ENCODE measurements at places on chromosomes 7 and 10. TPM values are rescaled to one million over a fixed set of nuclear protein-coding genes. Genes with fewer than 3 reads are reported as not detected.

Gene ZNF804B
- total RNA-seq, result not detected

Gene MDFIC
- 75.4 TPM for total RNA-seq

Gene WIPF3
- not detected for total RNA-seq

Gene IL15RA
- total RNA-seq, result 16.5 TPM

Gene TAS2R5
- total RNA-seq, result 1.3 TPM

Gene OR13A1
- total RNA-seq, result 0.10 TPM

Gene INTS1
- total RNA-seq, result 90.6 TPM

- H3K27me3 ChIP-seq, result no peaks in the 10 kb centered on the region
- no peaks in the 10 kb centered on the region for H3K36me3 ChIP-seq
- no peak overlapping the region for H3K4me3 ChIP-seq
- no peaks in the 10 kb centered on the region for H3K4me1 ChIP-seq
- no peak for DNase-seq
These were observed 67.2 kb upstream of the POT1 start for GRCh38 chr7:124996778-124997177.

GRCh38 chr7:1946773-1947450 is 276.8 kb downstream of the ELFN1 start:
- H3K27me3 ChIP-seq, result no peaks in the 10 kb centered on the region
- peaks cover 52% of the 10 kb centered on the region for H3K4me1 ChIP-seq
- peaks cover under 1% of the 10 kb centered on the region for H3K36me3 ChIP-seq
- no peak for DNase-seq
- H3K4me3 ChIP-seq, result no peak overlapping the region

GRCh38 chr7:16592395-16592794 is 53.2 kb downstream of the ANKMY2 start:
- H3K27ac ChIP-seq, result no peak overlapping the region
- no peaks in the 10 kb centered on the region for H3K4me1 ChIP-seq
- H3K4me3 ChIP-seq, result no peak overlapping the region
- no peak for DNase-seq

- peak overlapping the region; percentile 57 for H3K4me3 ChIP-seq
- H3K27me3 ChIP-seq, result no peaks in the 10 kb centered on the region
- H3K27ac ChIP-seq, result peak overlapping the region; percentile 33
- peaks cover 70% of the 10 kb centered on the region for H3K4me1 ChIP-seq
These were observed 2.0 kb downstream of the FBH1 start for GRCh38 chr10:5892007-5892406.

- DNase-seq, result no peak
- no peaks in the 10 kb centered on the region for H3K36me3 ChIP-seq
- H3K27me3 ChIP-seq, result peaks cover 2% of the 10 kb centered on the region
- H3K27ac ChIP-seq, result no peak overlapping the region
- no peak overlapping the region for H3K4me3 ChIP-seq
- H3K4me1 ChIP-seq, result no peaks in the 10 kb centered on the region
These were observed 437.8 kb upstream of the NPVF start for GRCh38 chr7:25665903-25666670.

DNA sequence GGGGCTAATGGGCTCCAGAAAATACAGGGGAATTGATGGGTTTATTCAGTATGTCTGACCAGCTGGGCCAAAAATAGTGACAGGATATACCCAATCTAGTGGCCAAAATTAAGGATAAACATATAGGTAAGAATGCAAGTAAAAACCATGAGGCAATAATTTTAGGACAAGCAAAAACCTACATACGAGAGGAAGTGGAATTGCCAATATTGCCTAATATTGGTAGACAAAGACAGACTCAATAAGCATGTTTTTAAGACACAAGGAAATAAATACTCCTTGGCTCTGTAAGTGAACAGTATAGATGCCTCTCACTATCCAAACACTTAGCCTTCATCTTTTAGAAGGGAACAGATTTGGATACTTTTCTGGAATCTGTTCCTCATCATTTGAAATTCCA is 51.0 kb downstream of the ATXN7L1 start:
- no peak overlapping the region for H3K27ac ChIP-seq
- peaks cover 15% of the 10 kb centered on the region for H3K4me1 ChIP-seq
- DNase-seq, result no peak
- peaks cover 10% of the 10 kb centered on the region for H3K27me3 ChIP-seq
- H3K36me3 ChIP-seq, result peaks cover 15% of the 10 kb centered on the region
- no peak overlapping the region for H3K4me3 ChIP-seq

DNA sequence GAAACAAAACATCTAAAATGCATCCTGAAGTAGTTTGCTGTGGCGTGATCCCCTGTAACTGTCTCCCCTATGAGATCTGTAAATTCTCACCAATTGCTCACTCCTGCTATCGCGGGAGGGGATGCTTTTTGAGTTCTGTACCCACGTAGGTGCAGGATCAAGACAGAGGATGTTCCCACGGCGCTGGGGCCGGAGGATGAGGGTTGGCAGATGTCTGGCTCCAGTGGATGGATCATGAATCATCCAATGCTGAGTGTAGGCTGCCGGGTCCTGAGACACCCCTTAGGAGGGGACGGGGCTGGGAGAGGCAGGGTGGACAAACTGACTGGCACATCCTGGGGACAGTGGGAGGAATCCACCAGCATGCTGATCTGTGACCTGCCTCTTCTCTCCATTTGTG is 224.4 kb downstream of the USP6NL start:
- H3K4me1 ChIP-seq, result no peaks in the 10 kb centered on the region
- no peak for DNase-seq
- no peak overlapping the region for H3K4me3 ChIP-seq
- H3K36me3 ChIP-seq, result peaks cover 3% of the 10 kb centered on the region

DNA sequence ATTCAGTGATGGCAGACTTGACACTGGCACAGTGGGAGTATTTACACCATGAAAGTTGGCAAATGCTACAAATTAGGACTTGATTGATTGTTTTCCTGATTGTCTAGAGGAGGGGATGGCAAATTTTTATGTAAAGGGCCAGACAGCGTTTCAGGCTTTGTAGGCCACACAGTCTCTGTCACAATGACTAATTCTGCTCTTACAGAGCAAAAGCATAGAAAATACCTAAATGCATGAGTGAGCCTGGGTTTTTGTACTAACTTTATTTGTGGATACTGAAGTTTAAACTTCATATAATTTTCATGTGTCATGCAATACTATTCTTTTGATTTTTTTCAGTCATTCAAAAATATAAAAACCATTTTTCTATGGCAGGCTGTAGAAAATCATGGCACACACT is 9.0 kb upstream of the ARMS2 start:
- peaks cover 11% of the 10 kb centered on the region for H3K27me3 ChIP-seq
- no peaks in the 10 kb centered on the region for H3K36me3 ChIP-seq
- no peak overlapping the region for H3K27ac ChIP-seq
- DNase-seq, result no peak
- no peak overlapping the region for H3K4me3 ChIP-seq
- H3K4me1 ChIP-seq, result no peaks in the 10 kb centered on the region

- H3K4me3 ChIP-seq, result peak overlapping the region; percentile 91
- H3K27ac ChIP-seq, result peak overlapping the region; percentile 54
- H3K36me3 ChIP-seq, result peaks cover 20% of the 10 kb centered on the region
- DNase-seq, result no peak
These were observed 2.4 kb downstream of the EIF4H start for GRCh38 chr7:74176555-74176954.

DNA sequence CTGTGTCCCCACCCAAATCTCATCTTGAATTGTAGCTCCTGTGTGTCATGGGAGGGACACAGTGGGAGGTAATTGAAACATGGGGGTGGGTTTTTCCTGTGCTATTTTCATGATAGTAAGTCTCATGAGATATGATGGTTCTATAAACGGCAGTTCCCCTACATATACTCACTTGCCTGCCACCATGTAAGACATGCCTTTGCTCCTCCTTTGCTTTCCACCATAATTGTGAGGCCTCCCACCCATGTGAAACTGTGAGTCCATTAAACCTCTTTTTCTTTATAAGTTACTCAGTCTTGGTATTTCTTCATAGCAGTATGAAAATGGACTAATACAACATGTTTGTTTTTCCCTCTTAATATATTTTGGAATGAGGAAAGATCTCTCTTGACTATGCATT is 24.5 kb upstream of the TBXAS1 start:
- H3K36me3 ChIP-seq, result peaks cover 2% of the 10 kb centered on the region
- no peak overlapping the region for H3K4me3 ChIP-seq
- H3K27ac ChIP-seq, result no peak overlapping the region
- DNase-seq, result no peak
- H3K27me3 ChIP-seq, result no peaks in the 10 kb centered on the region

GRCh38 chr7:51430480-51431086 is 114.0 kb upstream of the COBL start:
- no peaks in the 10 kb centered on the region for H3K36me3 ChIP-seq
- no peak overlapping the region for H3K27ac ChIP-seq
- no peak overlapping the region for H3K4me3 ChIP-seq
- DNase-seq, result peak; percentile 63
- no peaks in the 10 kb centered on the region for H3K27me3 ChIP-seq
- H3K4me1 ChIP-seq, result no peaks in the 10 kb centered on the region

DNA sequence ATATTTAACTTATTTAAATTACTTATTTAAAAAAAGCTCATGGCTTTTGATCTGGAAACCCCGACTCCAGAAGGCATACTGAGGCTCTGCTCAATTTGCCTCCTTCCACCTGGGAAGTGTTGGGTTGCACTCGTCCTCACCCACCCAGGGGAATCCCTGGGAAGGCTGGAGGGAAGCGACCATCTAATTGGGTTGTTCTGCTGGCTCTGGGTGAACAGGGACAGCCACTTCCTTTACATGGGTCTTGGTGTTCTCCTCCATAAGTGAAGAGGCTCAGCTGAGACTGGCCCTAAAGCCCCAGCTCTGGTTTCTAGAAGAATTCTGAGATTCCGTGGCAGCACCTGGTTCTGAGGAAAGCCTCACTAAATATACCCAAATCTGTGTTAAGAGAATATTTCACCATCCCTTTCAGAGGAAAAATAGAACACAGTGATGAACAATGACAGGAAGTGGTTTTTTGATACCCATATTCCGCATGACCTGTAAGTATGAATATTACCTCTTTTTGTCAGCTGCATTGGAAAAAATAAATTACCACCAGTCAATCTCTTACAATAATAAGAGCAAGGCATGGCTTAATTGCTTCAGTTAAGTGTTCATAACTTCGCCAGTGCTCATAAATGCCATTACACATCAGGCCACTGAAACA is 131.1 kb upstream of the SHH start:
- no peak overlapping the region for H3K27ac ChIP-seq
- H3K36me3 ChIP-seq, result peaks cover 2% of the 10 kb centered on the region
- no peak for DNase-seq

DNA sequence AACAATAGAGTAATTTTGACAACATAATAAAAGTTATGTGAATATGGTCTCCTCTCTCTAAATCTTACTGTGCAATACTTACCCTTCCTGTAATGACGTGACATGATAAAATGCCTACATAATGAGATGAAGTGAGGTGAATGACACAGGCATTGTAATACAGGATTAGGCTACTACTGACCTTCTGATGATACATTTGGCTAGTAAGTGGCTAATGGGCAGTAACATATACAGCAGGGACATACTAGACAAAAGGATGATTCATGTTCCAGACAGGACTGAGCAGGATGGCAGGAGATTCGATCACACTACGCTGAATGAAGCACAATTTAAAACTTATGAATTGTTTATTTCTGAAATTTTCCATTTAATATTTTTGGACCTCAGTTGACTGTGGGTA is 4.7 kb downstream of the C10orf88 start:
- H3K36me3 ChIP-seq, result peaks cover 45% of the 10 kb centered on the region
- no peaks in the 10 kb centered on the region for H3K27me3 ChIP-seq
- no peak overlapping the region for H3K27ac ChIP-seq
- peaks cover 30% of the 10 kb centered on the region for H3K4me1 ChIP-seq
- H3K4me3 ChIP-seq, result no peak overlapping the region

GRCh38 chr10:81817596-81818170 is 57.3 kb upstream of the NRG3 start:
- no peak for DNase-seq
- H3K27me3 ChIP-seq, result no peaks in the 10 kb centered on the region
- no peaks in the 10 kb centered on the region for H3K36me3 ChIP-seq
- no peak overlapping the region for H3K27ac ChIP-seq

DNA sequence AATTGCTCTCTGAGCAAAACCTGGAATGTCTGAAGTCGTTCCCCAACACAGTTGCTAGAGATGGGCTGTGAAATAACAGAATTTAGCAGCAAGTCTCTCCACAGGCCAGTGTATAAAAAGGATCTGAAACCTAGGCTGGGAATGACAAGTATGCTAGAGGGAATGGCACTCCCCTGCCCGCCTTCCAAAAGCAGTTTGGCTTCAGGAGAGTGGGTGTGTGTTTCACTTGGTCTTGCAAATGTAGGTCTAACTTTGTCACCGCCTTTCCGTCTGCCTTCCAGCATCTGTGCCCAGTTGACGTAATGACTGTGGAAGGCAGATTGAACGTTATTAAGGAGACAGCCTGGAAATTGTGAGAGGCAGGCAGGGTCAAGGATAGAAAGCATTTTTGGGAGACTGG is 18.0 kb upstream of the MTURN start:
- H3K27me3 ChIP-seq, result no peaks in the 10 kb centered on the region
- peaks cover 7% of the 10 kb centered on the region for H3K36me3 ChIP-seq
- DNase-seq, result no peak
- peaks cover 7% of the 10 kb centered on the region for H3K4me1 ChIP-seq
- H3K27ac ChIP-seq, result no peak overlapping the region
- no peak overlapping the region for H3K4me3 ChIP-seq

DNA sequence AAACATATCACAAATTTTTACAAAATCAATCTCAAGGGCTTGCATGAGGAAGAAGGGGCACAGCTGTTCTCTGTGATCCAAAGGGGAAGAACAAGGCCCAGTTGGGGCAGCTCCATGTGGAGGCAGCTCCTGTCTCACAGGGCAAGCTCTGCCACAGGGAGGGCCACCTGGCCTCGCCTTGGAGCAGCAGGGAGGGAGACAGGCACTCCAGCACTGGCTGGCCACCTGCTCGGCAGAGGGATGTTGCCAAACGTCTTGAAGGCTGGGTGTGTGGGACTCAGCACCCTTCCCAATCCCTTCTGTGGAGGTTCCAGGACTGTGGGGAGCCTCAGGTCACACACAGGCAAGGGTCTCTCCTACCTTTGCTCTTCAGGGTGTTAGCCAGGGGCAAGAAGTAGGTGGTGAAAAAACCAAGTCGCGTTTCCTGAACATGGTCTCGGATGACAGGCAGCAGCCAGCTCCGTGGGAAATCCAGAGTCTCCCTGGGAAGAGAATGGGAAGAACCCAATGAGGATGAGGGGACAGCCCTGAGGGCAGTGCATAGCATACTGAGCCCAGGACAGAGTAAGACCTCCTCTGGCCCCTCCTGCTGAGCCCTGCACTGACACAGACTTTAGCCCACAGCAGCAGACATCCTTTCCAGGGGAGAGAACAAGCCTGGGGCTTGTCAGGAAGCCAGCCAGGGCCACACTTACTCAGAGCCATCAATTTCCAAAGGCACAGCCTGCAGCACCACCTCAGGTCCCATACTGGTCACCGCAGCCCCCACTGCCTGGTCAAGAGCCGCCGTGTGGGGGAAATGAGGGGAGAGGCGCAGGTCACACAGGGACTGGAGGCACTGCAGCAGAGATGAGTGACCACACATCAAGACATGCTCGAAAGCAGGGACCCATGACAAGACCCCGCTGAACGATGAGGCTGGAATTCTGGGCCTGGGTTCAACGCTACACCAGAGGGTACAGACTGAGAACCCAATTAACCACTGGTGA is 21.9 kb downstream of the RRP12 start:
- peak overlapping the region; percentile 50 for H3K27ac ChIP-seq
- peaks cover 3% of the 10 kb centered on the region for H3K4me1 ChIP-seq
- DNase-seq, result no peak
- peaks cover 7% of the 10 kb centered on the region for H3K36me3 ChIP-seq
- H3K4me3 ChIP-seq, result no peak overlapping the region
- no peaks in the 10 kb centered on the region for H3K27me3 ChIP-seq

All from activated CD4-positive, alpha-beta T cell treated with anti-CD3 and anti-CD28 coated beads, Interleukin-2, amount 10 ng/mL, durations not matched to agents 7 days and 5 days (primary cell).